ENCODE measurements at places on chromosomes 13 and 19.

GRCh38 chr19:33259539-33259938, 33.9 kb upstream of the SLC7A10 start:
- DNase-seq = no peak

- no peak for DNase-seq
Measured at GRCh38 chr13:44362394-44363040, 11.1 kb upstream of the SERP2 start.

DNA sequence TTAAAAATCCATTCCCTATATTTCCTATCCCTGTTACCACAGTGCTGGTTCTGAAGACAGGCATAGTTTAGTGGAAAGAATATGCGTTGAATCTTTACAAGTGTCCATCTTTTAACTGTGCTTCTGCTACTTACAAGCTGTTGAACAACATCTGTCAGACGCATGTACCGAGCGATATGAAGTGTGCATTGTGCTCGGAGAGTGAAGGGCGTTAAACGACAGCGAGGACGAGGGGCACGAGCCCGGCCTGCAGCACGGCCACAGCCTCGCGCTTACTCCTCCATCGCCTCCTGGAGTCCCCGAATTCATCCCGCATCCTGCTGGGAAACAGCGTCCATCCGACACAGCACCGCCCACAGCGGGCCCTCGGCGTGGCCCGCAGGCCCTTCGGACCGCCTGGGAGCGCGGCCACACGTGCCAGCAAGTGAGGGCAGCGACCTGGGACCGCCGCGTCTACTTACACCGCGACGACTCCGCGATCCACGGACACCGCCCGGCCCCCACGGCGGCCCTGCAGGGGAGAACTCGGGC, 514 bp downstream of the PCID2 start:
- no peak for DNase-seq

DNA sequence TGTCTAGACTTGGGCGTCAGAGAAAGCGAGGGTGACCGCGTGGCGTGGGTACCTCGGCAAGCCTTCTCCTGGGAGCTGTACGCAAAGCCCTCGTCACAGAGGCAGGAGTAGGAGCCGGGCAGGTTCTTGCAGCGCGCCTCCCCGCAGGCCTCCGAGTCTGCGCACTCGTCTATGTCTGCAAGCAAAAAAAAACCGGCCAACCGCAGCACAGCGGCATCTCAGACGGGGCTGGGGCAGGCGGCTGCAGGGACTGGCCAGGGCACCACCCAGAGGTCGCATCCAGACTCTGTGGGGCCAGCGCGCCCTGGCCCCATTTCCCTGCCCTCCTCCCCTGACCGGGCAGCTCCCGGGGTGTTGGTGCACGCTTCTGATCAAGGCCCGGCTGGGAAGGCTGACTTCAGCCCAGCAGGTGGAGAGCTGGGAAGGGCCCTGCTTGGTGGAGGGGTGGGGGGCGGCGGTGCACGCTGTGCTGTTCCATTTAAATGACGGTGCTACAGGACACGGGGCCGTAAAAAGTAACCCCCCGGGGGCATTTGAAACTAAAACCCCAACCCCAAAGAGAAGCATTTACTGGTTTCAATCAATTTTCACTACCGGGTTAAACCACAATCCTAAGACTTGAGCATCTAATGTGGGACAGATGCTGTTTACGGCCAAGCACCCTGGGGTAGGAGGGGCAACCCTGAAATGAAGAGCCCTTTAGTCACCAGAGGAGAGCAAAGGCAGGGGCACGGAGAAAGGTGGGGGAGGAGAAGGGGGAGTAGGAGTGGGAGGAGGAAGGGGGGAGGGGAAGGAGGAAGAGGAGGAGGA, 28.2 kb downstream of the GAS6 start:
- no peak for DNase-seq

- DNase-seq = no peak
Measured at GRCh38 chr13:108700422-108701170, 71.2 kb downstream of the MYO16 start.

- DNase-seq = no peak
Measured at GRCh38 chr13:40398065-40398464, 268.4 kb downstream of the FOXO1 start.

DNA sequence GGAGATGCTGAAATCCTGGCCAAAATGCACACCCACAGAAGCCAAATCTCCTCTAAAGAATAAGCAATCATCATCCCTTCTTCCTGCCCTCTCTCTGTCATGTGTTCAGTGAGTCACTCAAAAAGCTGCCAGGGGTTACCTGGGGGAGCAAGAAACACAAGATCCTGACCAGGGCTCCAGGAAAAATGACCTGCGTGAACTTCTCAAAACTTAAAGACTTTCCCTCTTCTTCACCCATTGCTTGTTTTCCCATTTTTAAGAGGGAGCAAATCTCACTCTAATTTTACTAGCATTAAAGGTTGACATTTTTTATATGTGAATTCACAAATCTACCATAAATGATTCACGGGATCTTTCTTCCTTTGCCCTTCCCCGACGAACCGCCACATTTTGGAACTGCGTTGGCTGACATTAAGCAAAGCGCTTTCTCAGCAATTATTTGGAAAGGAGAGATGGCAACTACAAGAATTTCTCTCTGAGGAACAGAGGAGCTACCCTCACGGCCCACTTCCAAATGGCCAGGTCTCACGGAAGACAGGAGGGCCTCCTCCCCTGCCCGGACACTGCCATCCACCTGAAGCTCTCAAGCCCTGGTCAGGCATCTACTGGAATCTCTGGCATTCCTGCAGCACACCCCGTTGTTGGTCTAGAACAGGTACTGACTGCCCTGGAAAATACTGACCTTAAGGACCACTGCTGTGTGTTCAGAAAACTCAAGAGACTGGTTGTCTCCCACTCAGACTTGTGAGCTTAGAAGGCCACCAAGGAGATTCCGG, 14.2 kb downstream of the TSHZ3 start:
- no peak for DNase-seq

DNA sequence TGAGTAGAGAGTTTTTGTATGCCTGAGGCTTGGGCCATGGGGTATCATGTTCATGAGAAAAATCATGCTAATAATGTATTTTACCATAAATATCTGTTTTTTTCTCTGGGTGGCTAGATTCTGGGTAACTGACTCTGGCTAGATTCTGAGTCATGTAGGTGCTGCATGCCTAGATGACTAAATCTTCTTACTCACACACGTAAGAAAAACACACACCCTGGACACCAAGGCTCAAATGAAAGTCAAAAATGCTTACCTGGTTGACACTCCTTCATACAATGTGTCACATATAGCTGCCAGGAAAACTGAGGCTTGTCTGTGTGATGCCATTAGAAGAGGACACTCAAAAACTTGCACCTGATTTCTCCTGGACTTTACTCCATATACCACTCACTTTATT, 597.4 kb upstream of the SLITRK1 start:
- DNase-seq = no peak

- DNase-seq = no peak
Measured at GRCh38 chr13:41520660-41521630, 63.6 kb downstream of the RGCC start.

DNA sequence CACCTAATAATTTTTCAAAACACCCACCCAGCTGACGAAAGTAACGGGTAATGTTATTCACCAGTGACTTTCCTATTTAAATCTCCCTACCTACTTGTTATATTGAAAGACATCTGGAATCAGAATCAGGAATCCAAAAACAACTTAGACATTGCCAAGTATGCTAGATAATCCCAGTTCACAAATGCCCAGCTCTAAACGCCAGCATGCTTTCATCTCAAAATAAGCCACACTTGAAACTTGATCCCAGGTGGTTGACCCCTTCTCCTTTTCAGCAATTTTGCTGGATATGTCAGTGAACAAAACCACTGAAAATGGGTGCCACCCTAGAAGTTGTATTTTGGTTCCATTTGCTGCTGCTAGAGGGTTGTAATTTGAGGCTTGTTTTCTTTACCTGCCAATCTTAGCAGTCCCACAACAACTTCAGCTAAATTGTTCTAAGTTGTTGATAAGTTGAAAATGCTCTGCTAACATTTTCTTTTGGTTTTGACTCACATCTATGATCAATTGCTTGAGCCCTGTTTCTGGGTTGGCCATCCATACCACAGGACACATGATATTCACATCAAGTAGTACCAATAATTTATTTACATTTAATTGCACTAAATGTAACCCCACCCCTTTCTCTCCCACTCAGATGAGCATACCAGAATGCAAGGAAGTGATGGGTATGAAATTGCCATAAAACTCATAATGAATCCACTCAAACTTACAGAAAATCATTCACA, 66.4 kb downstream of the DCT start:
- no peak for DNase-seq

DNA sequence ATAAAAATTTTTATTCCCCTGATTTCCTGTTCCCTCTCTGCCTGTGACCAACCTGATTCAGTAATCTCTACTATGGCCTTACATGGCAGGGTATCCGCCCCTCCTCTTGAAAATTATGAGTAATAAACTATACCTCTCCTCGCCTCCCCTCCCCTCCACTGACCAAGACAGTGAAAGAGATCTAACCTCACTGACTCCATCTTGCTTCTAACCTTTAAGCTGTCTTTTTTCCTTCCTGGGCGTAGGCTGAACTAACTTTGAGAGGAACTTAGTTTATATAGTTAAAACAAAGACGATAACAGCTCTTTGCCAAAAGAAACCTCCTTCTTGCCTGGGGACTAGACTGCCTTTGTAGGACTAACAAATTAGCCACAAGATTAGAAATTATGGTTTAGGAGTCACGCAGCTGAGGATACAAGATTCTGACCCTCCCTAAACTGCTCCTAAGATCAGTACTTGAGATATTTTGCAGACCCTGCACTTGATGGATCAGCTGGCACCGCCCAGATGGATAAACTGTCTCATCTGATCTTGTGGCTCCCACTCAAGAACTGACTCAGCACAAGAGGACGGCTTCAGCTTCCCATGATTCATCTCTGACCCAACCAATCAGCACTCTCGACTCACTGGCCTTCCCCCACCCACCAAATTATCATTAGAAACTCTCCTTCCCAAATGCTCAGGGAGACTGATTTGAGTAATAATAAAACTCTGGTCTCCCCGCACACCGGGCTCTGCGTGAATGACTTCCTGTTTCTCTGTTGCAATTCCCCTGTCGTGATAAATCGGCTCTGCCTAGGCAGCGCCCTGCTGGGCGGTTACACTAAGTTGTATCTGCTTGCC, 187.1 kb downstream of the TDRD3 start:
- DNase-seq = no peak

DNA sequence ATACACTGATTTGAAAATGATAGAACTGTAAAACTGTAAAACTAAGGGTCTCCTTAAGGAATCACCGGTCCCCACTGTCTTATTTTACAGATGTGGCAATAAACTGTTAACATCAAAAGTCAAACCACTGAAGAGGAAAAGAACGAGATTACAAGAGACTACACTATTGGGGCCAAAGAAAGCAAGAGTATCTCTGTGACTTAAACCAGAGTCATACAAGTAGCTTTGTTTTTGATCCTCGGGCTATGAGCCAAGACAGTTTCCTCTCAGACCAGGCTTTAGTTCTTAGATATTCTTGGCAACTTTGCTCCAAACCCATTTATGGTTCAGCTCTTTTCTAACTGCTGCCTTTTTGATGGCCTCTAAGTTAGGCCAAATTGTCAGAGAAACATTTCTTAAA, 113.8 kb downstream of the TBC1D4 start:
- no peak for DNase-seq

DNA sequence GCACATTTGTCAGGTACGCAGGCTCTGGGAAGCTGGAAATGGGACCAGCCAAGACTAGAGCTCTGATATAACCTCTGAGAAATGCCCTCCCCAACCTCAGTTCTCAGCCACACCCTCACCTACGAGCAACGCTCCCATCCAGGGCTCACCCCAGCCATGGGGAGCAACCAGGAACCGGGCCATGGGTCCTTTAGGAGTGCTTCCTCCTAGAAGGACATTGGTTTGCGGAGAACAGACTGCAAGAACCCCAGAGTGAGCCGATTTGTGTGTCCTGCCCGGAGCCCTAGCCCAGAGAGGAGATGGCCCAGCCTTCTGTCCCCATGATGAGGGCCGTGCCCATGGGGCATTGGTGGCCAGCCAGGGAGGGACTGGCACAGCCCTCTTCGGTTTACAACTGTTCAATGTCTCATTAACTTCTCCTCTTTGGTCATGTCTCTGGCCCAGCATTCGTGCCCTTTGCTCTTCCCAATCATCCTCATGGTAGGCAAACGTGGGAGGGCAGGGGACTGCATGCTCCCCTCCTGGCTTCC, 32.9 kb upstream of the IGSF23 start:
- DNase-seq = no peak

DNA sequence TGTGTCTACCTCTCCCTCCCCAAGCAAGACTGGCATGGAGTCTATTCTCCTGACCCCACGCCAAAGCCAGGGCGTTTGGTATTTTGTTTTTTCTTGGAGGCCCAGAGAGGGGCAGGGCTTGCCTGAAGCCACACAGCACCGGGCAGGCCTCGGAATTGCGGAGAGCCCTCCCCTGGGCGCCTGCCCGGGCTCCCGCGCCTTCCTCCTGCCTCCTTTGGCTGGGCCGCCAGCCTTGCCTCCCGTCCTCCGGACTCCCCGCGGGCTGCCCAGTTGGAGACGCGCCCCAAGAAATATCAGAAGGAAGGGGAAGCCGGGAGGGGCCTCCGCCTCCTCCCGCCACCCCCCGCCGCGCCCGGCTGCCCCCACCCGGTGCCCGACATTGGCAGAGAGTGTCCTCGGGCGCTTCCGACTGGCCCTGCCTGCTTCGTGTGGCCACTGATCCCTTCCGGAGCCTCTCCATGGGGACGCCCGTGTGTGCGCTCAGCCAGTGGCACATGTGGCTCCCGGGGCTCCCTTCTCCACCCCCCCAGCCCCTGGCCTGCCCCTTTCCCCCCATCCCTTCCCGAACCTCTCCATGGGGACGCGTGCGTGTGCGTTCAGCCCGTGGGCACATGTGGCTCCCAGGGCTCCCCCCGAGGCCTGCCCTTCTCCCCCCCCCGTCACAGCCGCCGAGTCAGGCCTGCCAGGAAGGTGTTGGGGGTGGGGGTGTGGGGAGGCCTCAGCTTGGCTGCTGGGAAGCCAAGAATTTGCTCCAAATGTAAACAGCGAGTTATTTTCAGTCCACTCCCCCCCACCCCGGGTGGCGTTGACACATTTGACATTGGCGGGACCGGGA, 37.3 kb downstream of the NFIC start:
- DNase-seq = no peak

DNA sequence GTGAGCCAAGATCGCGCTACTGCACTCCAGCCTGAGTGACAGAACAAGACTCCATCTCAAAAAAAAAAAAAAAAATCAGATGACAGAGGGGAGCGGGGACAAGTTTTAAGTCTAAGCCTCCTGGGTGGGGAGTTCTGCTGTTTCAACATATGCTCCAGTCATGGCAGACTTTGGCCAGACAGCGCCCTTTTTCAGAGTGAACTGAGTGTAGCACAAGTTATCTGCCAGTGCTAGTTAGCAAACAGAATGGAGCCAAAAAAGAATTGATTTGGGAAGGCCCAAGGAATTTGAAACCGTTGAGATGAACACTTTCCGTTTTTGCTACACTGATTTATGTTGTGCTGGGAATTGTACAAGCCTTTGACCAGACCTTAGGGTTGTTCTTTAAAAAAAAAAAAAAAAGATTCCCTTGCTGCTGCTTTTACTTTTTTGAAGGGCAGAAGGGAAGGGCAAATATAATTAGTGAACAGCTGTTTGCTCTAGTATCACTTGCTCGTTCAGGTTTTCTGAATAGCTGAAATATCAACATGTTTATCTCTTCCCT, 5.7 kb downstream of the ACTN4 start:
- no peak for DNase-seq

- no peak for DNase-seq
Measured at GRCh38 chr13:101681834-101682233, 229.4 kb downstream of the ITGBL1 start.

- peak; percentile 33 for DNase-seq
Measured at GRCh38 chr19:19115954-19116353, 22.3 kb downstream of the TMEM161A start.
